ENCODE measurements at places on chromosomes 6 and 20. TPM values are rescaled to one million over a fixed set of nuclear protein-coding genes. Genes with fewer than 3 reads are reported as not detected.

DNA sequence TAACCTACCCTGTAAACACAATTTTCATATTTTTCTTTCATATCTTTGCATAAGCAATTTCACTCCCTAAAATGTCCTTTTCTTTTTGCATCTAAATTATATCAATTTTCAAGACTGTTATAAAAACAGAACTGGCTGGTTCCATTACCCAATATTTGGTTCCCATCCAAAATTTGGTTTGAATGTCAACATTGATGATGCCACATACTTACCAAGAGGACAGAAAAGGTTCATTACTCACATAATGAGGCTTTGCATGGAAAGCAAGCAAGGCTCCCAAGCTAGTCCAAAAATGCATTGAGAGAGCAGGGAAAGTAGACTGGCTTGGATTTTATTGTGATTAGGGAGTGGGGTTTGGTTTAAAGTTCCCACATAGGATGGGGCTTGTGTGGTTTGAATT lies 144.4 kb upstream of the AKIRIN2 start:
- no peaks in the 10 kb centered on the region for H3K36me3 ChIP-seq
- H3K4me1 ChIP-seq, result no peaks in the 10 kb centered on the region
- no peak overlapping the region for H3K27ac ChIP-seq
- DNase-seq, result no peak
- H3K4me3 ChIP-seq, result no peak overlapping the region

Gene STX11
- total RNA-seq, result 14.7 TPM

DNA sequence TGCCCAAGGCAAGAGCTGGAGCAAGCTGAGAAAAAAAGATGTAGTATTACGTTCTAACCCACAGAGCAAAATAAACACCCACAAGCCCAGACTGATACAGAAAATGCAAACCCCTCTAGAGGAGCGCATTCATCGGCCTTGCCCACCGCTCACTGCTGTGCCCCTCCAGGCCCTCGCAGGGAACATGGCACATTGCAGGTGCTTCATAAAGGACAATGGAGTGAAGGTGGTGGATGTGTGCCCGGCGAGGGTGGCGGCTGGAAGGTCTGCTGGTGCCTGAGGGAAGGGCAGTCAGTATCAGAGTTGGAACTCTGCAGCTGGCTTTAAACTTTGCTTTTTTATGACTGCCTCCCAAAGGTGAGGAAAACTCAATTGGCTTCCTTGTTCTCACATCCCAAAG lies 18.5 kb upstream of the IRF4 start:
- H3K4me3 ChIP-seq, result no peak overlapping the region
- no peak for DNase-seq
- H3K36me3 ChIP-seq, result no peaks in the 10 kb centered on the region
- no peak overlapping the region for H3K27ac ChIP-seq

GRCh38 chr6:23656255-23657194 lies 469.5 kb upstream of the NRSN1 start:
- no peak for DNase-seq
- no peak overlapping the region for H3K27ac ChIP-seq
- no peaks in the 10 kb centered on the region for H3K27me3 ChIP-seq
- no peaks in the 10 kb centered on the region for H3K36me3 ChIP-seq

DNA sequence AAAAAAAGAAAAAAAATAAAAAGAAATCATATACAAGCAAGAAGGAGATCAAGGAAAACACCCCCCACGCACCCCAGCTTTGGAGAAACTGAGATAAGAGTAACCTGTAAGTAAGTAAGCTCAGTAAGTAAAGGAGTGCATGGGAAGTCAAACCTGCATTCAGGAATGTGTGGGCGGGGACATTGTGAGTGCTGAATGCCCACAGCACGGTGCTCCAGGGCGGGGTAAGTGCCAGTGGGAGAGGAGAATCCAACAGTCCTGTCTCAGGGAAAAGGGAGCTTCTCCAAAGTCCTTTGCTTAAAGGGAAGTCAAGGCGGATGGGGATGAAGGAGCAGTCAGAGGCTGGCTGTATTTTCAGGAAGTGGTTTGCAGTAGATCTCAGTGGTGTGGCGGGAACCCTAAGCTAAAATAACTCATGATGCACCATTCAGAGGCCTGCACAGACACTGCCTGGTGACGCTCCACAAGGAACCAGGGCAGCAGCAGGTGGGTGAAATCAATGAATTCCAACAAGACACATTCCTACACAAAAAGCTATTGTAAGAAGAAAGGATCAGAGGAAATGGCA lies 368.0 kb downstream of the QKI start:
- H3K4me3 ChIP-seq, result no peak overlapping the region
- peaks cover 4% of the 10 kb centered on the region for H3K27me3 ChIP-seq
- H3K36me3 ChIP-seq, result no peaks in the 10 kb centered on the region
- H3K4me1 ChIP-seq, result no peaks in the 10 kb centered on the region

GRCh38 chr6:99187429-99187828 lies 162.0 kb downstream of the FAXC start:
- DNase-seq, result no peak
- H3K4me3 ChIP-seq, result no peak overlapping the region
- H3K4me1 ChIP-seq, result no peaks in the 10 kb centered on the region
- no peak overlapping the region for H3K27ac ChIP-seq
- H3K36me3 ChIP-seq, result no peaks in the 10 kb centered on the region
- no peaks in the 10 kb centered on the region for H3K27me3 ChIP-seq

DNA sequence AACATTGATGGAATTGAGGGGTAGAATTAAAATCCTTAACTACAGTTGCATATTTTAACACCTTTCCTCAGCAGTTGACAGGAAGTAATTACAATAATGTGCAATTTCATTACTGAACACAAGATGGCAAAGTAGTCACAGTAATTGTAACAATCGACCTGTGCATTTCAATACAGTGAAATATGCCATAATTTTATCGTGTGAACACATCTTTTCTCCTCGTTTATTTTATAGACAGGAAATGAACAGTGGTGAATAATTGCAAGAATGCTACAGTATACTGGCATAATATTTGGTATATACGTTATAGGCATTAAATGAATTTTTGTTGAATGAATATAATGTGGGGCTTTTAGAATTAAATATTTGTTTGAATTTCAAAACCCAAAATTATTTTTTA lies 25.0 kb downstream of the CYB5R4 start:
- no peaks in the 10 kb centered on the region for H3K36me3 ChIP-seq
- H3K4me3 ChIP-seq, result no peak overlapping the region
- no peaks in the 10 kb centered on the region for H3K4me1 ChIP-seq
- no peak for DNase-seq

GRCh38 chr6:100464903-100465700 lies at the start of gene SIM1:
SIM1 (minus strand) TSS chr6:100464921; CDS start chr6:100463468, 1,453 bp downstream.
- H3K27me3 ChIP-seq, result peaks cover 99% of the 10 kb centered on the region
- no peaks in the 10 kb centered on the region for H3K36me3 ChIP-seq
- peaks cover 12% of the 10 kb centered on the region for H3K4me1 ChIP-seq
- H3K27ac ChIP-seq, result no peak within 1 kb of the TSS
- peak; percentile 22 for DNase-seq

DNA sequence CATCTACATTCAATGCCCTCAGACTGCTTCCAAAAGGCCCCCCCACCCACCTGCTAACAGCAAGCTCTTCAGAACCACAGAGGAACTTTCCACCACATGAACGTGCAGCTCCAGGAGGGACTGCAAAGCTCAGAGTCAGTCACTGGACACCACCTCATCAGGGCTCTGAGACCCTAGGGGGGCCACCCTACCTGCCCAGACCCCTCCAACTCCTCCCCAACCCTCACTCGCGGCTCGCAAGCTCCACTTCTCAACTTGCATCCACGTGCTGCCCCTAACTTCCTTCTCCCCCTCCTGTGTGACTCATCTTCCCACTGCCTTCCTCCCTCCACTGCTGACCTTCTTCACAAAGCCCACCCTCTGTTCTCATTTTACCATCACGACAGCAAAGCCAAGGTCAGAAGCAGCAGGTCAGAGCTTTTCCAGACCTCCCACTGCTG lies 6.5 kb downstream of the MBOAT1 start:
- H3K36me3 ChIP-seq, result no peaks in the 10 kb centered on the region
- peak overlapping the region; percentile 31 for H3K27ac ChIP-seq
- DNase-seq, result no peak
- H3K4me3 ChIP-seq, result no peak overlapping the region
- H3K4me1 ChIP-seq, result peaks cover 60% of the 10 kb centered on the region
- no peaks in the 10 kb centered on the region for H3K27me3 ChIP-seq

DNA sequence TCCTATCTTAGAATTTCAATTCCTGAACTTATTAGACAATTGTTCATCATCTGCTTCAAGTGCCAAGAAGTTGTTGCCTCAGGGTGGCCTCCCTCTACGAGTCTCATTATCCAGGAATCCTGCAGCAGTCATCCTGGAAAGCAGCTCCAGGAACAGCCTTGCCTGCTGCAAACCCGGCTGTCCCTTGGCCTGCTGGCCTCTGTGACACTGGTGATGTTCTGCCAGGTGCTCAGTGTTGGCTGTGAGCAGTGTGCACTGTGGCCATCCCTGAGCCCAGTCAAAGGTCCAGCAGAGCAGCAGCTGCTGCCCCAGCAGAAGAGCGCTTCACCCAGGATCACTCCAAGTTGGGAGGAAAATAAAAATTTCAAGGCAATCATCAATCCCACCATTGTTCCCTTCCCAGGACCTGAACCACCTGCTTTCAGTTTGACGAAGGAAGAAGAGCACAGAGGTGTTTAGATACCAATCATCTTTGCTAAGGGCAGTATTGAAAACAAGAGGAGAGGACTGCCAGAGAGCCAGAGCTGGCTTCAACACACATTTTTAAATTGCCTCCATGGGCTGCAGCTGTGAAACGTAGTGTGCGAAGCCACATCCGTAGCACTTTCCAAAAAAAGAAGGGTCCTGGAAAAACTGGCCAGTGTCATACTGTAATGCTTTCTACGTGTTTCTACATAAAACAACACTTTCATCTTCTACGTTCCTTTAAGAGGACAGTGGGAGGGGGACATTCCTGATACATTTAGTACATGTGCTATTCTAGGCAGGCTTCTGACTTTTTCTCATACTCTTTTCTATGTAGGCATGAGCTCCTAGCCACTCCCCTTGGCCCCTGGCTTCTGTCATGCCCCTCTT lies 7.2 kb upstream of the FAM50B start:
- DNase-seq, result no peak
- no peaks in the 10 kb centered on the region for H3K4me1 ChIP-seq
- H3K27me3 ChIP-seq, result no peaks in the 10 kb centered on the region
- no peak overlapping the region for H3K4me3 ChIP-seq
- H3K36me3 ChIP-seq, result no peaks in the 10 kb centered on the region

GRCh38 chr6:24759718-24760117 lies 15.0 kb upstream of the GMNN start:
- no peak overlapping the region for H3K27ac ChIP-seq
- H3K4me1 ChIP-seq, result peaks cover 3% of the 10 kb centered on the region
- no peaks in the 10 kb centered on the region for H3K36me3 ChIP-seq
- no peaks in the 10 kb centered on the region for H3K27me3 ChIP-seq
- DNase-seq, result no peak
